ENCODE measurements at places on chromosomes 7 and 10.

GRCh38 chr10:86878983-86879713, 78.3 kb downstream of the MMRN2 start:
- DNase-seq = no peak

DNA sequence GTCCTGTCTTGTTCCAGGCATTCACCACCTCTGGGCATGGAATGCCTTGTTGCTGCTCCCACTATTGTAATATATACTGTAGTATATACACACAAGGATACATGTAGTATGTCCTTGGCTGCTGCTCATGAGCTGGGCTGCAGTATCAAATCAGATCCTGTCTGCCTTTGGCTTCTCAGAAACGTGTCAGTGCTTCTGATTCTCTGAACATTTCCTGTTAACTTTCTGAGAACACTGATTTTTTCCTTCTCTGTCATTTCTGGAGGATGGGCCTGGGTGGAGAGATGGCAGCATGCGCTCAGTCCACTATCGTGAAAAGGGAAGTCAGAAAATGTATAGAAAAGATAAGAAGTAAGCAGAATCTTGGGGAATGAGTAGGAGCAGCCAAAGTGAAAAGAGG, 12.2 kb downstream of the SFTPA2 start:
- DNase-seq = no peak

DNA sequence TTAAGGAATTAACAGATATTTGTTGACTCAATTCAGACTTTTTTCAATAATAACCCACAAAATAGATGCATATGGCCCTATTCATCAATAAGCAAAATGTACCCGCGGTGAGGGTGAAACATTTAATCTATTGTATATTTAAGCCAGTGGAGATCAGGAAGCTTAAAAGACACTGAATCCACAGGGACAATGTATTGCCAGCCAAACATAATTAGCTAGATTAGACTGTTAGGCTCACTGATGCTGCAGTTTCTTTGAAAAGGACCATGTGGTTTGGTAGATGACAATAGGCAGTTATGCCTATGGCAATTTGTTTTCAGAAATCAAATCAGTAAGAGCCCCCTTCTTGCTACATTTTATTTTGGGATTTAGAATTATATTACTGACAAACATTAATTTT, 87.3 kb upstream of the PLXDC2 start:
- DNase-seq = no peak

DNA sequence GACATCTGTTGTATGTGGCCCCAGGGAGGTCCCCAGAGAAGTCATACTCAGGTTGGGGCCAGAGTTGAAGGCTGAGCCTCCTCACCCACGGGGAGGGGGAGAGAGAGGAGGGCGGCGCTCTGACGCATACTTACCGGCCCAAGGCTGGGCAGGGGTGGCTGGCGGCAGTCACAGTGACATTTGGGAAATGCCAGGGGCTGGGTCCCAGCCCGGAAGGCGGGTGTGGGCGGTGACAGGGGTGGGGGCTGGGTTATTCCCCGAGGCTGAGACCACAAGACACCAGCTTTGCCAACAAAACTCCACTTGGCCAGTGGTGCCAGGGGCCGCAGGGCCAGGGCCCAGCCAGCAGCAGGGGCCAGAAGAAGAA, 41.1 kb downstream of the RASGEF1A start:
- DNase-seq = no peak

- DNase-seq = no peak
Measured at GRCh38 chr7:29482056-29482455, 81.6 kb upstream of the PRR15 start.

- DNase-seq = no peak
Measured at GRCh38 chr7:13852281-13852968, 137.0 kb downstream of the ETV1 start.

DNA sequence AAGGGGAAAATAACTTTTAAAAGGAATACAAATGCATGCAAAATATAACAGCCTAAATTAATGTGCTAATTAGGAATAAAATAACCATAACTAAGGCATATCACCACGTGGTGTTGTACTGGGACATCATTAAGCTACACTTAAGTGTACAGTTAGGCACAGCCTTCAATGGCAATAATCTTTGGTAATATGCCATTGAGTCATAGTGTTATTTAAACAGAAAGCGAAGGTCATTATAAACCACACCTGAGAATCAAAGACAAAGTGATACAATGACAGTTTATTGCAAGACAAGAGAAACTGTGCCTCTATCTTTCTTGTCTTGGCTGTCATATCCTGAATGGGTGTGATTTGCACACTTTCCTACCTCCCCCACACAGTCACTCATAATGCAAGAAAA, 30.5 kb upstream of the AUTS2 start:
- no peak for DNase-seq

- DNase-seq = no peak
Measured at GRCh38 chr7:18290223-18290622, 205.3 kb upstream of the HDAC9 start.

- no peak for DNase-seq
Measured at GRCh38 chr7:6258440-6259182, 13.8 kb downstream of the CYTH3 start.

GRCh38 chr10:90751107-90751997, 106.5 kb downstream of the HTR7 start:
- DNase-seq = no peak

DNA sequence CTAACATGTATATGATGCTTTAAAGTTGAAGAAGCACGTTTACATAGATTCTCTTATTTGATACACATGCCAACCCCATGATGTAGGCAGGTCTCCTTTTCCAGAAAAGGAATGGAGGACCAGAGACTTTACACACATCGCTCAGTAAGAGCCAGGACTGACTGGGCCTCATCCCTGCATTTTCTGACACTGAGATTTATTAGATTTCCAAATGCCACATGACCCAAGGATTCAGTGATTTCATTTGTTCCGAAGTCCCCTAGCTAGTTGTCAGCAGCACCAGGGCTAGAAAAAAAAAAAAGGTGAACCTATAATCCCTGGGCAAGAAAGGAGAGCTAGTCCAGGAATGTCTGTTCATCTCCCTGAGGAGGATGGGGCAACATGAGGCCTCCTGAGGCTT, 143.3 kb upstream of the AGK start:
- no peak for DNase-seq

GRCh38 chr7:64574540-64575099, 11.7 kb upstream of the ZNF680 start:
- DNase-seq = no peak

DNA sequence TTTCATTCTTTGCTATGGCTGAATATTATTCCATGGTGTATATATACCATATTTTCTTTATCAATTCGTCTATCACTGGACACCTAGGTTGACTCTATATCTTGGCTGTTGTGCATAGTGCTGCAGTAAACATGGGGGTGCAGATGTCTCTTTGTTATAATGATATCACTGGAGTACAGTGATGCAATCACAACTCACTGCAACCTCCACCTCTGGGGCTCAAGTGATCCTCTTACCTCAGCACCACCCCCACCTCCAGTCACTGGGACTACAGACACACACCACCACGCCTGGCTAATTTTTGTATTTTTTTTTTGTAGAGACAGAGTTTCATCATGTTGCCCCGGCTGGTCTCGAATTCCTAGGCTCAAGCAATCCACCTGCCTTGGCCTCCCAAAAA, 15.6 kb downstream of the KLHL7 start:
- no peak for DNase-seq

DNA sequence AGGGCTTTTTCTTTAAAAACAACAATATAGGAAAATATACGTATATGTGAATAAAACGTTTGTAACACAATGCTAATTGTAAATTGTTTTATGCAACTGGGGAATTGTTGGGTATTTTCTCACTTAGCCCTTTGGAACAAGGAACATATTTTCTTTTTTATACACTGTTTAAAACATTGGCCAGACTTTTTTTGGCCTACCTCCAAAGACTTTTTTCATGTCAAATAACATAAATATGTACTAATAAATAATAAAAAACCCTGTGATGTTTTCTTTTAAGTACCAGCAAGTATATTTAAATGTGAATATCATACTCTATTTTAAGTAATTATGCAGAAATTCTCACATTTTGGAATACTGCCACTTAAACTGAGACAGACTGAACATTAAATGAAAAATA, 15.7 kb downstream of the TMEM106B start:
- DNase-seq = no peak

DNA sequence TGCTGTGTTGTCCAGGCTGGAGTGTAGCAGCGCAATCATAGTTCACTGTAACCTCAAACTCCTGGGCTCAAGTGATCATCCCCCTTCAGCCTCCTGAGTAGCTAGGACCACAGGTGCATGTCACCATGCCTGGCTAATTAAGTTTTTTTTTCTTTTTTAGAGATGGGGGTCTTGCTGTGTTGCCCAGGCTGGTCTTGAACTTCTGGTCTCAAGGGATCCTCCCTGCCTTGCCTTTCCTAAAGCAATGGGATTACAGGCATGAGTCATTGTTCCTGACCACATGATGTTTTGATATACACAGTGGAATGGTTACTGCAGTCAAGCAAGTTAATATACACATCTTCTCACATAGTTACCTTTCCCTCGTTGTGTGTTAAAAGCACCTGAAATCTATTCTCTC, 140.3 kb downstream of the GPR85 start:
- no peak for DNase-seq

GRCh38 chr10:5933909-5934546, 43.3 kb downstream of the IL15RA start:
- DNase-seq = no peak

GRCh38 chr10:61592581-61592980, 70.1 kb upstream of the CABCOCO1 start:
- no peak for DNase-seq

DNA sequence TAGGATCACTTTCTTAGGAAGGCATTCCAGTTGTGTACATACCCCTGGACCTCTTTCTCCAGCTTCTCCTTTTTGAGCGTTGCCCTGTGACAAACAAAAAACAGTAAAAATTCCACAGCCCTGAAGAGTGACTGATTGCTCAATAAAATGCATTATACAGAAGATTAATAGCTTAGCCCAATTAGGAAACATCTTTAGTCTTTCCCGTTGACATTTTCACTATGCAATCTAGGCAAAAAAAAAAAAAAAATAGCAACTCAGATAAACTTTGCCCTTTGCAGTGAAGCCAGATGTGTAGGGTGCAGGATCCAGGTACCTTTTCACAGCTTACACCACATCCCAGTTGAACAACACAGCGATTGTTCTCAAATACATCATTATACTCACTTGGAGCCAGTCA, 17.9 kb downstream of the COL28A1 start:
- no peak for DNase-seq

GRCh38 chr7:41744161-41744560, 41.3 kb upstream of the INHBA start:
- no peak for DNase-seq

DNA sequence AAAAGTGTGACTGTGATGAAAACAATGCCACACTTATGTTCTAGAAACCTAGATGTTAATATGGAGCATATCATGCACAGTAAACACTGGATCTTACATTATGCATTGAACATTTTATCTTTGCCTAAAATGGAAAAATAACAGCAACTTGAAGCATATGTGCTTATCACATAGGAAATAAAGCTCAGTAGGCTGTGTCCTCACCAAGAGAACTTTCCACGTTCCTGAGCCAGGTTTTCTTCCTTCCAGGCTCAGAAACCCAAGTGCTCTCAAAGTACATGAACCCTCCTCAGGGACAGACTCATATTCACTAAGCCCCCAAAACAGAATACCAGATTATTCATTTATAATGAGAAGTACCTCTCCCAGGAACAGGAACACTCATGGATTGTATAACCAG, 79.4 kb upstream of the PRKAR2B start:
- DNase-seq = no peak

DNA sequence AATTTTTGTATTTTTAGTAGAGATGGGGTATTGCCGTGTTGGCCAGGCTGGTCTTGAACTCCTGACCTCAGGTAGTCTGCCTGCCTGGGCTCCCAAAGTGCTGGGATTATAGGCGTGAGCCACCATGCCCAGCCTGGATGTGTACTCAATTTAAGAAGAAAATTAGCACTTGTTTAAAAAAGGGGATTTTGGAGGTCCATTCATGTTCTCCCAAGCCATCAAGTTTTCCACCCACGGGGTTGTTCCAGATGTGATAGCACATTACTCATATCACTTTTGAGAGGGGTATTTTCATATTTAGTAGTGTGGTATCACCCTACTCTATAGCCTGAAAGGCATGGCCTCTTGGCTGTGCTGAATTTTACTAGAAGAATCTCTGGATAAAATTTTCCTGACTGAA, 10.5 kb upstream of the SLC26A3 start:
- DNase-seq = no peak

- DNase-seq = no peak
Measured at GRCh38 chr7:103793614-103794013, 195.8 kb downstream of the RELN start.

- no peak for DNase-seq
Measured at GRCh38 chr7:23471106-23471859, 992 bp upstream of the IGF2BP3 start.

GRCh38 chr10:117926491-117926890, 120.2 kb downstream of the RAB11FIP2 start:
- DNase-seq = no peak

GRCh38 chr7:128404143-128404681, 5.6 kb downstream of the IMPDH1 start:
- DNase-seq = no peak

All from stimulated activated CD8-positive, alpha-beta memory T cell treated with anti-CD3 and anti-CD28 coated beads, Interleukin-2, amount 100 ng/mL, for 1 hour (primary cell).